ENCODE measurements at places on chromosomes 4 and X.

GRCh38 chr4:61277785-61278760 lies 77.9 kb downstream of the ADGRL3 start:
- DNase-seq: no peak

- no peak for DNase-seq
Measured at GRCh38 chr4:111450867-111451266, 694.4 kb upstream of the FAM241A start.

DNA sequence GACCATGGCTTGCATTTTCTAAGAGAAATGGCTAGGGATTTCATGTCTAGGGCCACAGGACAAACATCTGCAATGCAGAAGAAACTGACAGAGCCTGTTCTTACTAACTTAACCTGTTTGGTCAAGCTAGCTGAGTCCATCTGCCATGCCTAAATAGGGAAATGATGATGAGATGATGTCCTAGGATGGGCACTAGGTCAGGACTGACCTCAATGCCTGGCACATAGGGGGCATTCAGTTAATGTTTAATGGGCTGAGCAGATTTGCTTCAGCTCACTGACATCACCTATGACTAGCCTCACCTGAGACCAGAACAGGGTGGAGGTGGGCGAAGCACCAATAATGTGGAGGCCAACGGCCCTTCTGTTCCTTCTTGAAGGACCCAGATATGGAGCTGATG lies 174.2 kb upstream of the SCML1 start:
- no peak for DNase-seq

GRCh38 chrX:11351375-11352295 lies 58.4 kb downstream of the AMELX start:
- no peak for DNase-seq

DNA sequence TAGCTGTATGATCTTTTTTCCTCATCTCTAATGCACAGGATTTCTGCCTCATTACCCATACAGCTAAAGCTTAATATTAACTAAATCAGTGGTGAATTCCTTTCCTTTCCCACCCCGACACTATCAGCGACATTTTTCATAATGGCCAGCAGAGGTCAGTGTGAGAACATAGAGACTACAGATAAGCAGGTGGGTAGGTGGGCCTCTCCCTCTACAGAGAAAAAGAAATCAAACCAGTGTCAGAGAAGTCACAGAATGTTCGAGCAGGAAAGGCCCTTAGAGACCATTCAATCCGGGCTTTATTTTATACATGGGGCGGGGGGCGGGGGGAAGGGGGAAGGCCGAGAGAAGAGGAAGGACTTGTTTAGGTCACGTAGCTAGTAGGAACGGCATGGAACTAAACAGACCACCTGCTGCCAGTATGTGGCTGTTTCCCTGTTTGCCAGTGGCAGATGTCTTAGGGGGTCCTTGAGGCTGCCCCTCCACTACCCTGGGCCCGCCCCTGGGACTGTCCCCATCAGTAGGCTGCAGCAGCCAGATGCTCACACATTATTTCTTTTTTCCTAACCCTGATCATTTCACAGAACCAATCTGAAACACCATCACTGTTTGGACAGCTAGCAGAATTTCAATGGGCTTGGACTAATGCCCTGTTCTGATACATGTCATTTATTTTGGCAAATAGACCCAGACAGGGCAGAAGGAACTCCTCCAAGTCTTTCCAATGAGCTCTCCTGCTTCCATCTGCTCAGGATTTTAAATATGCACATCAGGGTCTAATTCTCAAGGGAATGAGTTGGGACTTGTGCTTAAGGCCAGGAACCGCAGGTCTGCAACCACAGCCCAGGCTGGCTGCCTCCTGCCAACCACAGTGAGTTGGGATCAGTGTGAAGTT lies 133.4 kb downstream of the ATG4A start:
- DNase-seq: no peak

GRCh38 chr4:1945912-1946311 lies 62.9 kb downstream of the NELFA start:
- DNase-seq: no peak

DNA sequence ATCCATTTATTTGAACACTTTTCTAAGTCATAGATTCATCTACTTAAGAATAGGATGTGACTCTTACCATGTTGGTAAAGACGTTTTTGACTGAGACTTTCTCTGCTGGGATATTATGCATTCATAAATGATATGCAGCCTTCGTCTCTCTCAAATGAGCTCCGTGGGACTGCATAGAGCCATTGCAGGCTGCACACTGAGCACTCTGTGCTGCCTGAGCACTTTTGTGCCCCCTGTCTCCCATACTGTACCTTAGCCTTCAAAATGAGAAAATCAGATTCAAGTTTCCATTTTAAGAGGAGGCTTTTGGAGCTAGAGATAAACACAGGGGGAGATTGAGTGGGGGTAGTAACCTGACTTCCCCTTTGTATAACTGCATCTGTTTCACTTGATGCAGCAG lies 433.6 kb downstream of the ZIC3 start:
- DNase-seq: no peak

DNA sequence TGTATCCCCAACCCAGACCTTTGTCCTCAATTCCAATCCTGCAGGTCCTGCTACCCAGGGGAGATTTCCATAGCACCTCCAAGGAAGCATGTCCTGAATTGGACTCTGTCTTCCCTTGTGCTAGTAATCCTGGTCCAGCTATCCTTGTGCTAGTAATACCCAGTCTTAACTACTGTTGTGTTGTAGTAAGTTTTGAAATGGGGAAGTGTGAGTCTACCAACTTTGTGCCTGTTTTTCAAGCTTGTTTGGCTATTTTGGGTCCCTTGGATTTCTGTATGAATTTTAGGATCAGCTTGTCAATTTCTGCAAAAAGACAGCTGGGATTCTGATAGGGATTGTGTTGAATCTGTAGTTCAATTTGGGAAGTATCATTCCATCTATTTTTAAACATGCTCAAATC lies 51.4 kb downstream of the CD99L2 start:
- no peak for DNase-seq

DNA sequence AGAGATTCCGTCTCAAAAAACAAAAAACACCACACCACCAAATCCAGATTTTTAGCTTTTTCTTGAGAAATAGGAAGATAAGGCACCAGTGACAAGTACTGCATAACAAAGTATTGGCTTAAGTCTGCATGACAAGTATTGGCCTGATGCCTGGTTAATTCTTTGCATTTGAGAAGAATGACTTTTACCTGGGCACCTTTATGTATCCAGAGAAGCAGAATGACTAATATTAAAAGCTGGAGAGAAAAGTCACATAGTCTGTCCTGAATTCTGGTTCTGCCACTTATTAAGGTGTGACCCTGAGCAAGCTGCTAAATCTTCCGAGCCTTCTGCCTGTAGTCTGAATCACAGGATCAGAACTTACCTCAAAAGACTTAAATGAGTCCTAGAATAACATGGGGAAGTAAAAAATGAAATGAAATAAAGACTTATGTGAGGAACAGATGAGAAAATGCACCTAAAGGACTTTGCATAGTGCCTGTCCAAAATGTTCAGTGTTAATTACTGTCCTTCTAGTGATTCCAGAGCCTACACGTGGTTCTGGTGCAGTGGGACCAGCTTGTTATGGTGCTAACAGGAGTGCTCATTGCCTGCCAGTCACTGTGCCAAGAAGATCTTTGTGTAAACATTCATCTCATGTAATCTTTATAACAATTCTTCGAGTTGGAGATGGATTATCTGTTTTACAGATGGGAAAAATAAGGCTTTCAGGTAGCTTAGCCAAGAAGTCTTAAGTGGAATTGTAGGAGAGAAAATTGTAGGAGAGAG lies 31.6 kb downstream of the UGDH start:
- no peak for DNase-seq

- DNase-seq: no peak
Measured at GRCh38 chrX:56519642-56520041, 43.8 kb upstream of the UBQLN2 start.

GRCh38 chr4:176789955-176790354 lies 2.8 kb downstream of the VEGFC start:
- no peak for DNase-seq

DNA sequence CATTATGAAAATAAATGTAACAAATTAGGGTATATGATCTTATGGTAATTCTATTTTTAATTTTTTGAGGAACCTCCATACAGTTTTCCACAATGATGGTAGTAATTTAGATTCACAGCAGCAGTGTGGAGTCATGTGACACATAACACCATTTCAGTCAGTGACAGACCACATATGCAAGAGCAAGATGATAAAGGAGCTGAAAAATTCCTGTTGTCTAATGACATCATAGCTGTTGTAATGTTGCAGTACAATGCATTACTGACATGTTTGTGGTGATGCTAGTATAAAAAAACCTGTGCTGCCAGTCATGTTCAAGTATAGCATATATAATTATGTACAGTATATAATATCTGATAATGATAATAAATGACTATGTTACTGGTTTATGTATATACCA lies 28.5 kb downstream of the EMCN start:
- DNase-seq: no peak
